ENCODE measurements at places on chromosomes 4 and X. TPM values are rescaled to one million over a fixed set of nuclear protein-coding genes. Genes with fewer than 3 reads are reported as not detected.

DNA sequence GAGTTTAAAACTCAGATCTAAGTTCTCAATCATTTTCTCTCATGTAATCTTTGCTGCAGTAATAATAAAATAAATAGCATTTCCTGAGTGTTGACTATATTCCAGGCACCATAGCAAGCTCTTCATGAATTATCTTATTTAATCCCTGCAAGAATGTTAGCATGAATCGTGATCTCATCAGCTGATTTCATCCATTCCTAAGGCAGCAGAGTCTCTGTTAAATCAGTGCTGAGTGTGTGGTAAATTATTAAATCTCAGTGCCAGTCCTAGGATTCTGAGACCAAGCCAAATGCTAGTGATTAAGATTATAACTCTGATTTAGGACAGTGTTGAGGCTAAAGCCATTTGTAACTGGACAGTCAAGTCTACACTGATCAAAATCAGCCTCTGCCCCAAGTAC, 240.3 kb upstream of the TAPT1 start:
- no peak for DNase-seq

- peak; percentile 45 for DNase-seq
Measured at GRCh38 chr4:71553605-71554004, 214.8 kb downstream of the SLC4A4 start.

Gene TLL1
- 1.8 TPM for polyA plus RNA-seq

DNA sequence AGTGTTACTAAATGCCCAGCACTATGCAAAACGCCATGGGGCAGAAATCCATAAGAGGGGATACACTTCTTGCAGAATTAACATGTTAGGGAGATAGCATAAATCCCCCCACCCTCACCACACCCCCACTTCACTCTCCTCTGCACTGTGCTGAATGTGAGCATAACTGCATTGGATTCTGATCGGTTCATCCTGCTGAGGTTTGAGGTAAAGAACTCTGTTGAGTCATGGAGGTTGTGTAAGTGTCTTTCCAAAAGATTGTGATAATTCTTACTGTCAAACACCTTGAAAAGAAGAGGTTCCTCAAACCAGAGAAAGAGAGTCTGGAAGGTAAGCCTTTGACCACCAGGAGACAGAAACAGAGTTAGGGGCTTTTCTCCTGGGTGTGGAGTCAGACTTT, 43.6 kb downstream of the RBM47 start:
- no peak for DNase-seq

DNA sequence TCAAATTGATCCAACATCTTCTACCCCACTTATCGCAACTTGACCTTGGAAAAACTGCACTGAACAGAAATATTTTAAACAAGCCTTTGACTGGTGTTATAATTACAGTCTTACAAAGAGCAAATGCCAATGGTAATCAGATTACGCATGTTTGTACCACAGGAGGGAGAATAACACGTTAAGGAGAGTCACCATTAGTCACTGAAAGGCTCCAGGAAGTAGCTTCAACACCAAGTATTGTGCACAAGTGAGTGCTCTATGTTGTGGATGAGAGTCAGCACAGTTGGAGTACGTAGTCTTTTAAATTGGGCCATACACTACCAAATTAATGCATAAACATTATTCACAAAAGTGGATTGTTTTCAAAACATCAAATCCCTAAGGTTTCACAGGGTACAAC, 1081.5 kb upstream of the TENM3 start:
- no peak for DNase-seq

GRCh38 chrX:103688946-103689345, 2.4 kb upstream of the MORF4L2 start:
- no peak for DNase-seq

- DNase-seq, result no peak
Measured at GRCh38 chr4:173794662-173795061, 264.6 kb upstream of the HAND2 start.

Gene XKRX
- not detected for polyA plus RNA-seq

Gene SERTM2
- 1.4 TPM for polyA plus RNA-seq

DNA sequence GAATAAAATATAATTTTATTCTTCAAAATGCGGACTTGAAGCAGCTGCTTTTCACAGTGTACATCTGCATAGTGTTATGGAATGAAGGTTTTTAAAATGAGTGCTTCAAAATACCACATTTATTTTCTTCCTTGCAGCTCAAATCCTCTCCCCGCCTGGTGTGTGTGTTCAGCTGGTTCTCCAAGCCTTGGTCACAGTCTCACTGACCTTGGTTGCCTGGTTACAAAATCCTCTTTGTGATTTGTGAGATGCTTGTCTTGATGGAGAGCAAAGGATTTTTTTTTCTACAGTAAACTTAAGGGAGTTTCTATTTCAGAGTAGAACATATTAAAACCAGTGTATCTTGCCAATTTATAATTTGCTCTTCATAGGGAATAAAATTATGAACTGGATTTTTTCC, 139.2 kb downstream of the PCDH18 start:
- peak; percentile 46 for DNase-seq

DNA sequence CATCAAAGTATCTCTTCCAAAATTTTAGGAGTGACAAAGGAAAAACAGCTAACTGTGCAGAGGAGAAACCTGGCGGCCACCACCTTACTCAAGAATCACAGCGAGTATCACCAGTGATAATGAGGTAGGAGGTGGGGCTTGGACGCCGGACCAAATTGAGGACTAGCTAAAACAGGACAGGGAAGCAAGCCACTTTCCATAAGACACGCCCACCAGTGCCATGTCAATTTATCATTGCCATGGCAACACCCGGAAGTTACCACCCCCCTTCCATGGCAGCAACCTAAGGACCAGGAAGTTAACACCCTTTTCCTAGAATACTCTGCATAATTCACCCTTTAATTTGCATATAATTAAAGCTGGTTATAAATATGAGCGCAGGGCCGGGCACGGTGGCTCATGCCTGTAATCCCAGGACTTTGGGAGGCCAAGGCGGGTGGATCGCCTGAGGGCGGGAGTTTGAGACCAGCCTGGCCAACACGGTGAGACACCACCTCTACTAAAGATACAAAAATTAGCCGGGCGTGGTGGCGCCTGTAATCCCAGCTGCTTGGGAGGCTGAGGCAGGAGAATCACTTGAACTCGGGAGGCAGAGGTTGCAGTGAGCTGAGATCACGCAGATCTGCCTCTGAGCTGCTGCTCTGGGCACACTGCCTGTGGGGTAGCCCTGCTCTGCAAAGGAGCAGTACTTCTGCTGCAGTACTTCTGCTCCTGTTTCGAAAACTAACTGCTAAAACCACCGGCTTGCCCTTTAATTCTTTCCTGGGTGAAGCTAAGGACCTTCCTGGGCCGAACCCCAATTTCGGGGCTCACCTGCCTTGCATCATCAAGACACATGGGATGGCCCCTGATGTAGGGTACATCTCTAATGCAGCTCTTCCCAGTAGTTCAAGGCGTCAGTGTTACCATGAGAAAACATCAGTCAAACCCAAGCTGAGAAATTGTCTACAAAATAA, 116.7 kb downstream of the HMX1 start:
- DNase-seq, result no peak

Gene CYTL1
- 3.8 TPM for polyA plus RNA-seq

- no peak for DNase-seq
Measured at GRCh38 chrX:84248226-84248625, 60.2 kb upstream of the RPS6KA6 start.

Gene KCTD8
- 26.8 TPM for polyA plus RNA-seq

DNA sequence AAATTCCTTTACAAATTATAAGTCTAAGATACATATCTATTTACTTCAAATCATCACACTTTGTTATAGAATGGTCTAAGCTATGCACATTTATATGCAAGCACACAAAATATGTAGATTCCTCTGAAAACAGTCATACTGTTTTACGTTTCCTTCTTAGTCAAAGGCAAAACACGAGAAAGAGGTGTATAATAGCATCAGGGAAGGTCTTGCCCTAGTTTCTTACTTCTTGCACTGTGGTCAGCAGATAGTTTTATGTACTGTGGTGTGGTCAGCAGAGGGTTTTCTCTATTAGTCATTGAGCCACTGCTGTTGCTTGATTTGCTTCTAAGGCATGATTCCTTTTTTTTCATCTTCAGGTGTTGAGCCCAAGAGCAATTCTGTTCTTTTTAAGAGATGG, 117.7 kb downstream of the ADAM29 start:
- DNase-seq, result no peak

DNA sequence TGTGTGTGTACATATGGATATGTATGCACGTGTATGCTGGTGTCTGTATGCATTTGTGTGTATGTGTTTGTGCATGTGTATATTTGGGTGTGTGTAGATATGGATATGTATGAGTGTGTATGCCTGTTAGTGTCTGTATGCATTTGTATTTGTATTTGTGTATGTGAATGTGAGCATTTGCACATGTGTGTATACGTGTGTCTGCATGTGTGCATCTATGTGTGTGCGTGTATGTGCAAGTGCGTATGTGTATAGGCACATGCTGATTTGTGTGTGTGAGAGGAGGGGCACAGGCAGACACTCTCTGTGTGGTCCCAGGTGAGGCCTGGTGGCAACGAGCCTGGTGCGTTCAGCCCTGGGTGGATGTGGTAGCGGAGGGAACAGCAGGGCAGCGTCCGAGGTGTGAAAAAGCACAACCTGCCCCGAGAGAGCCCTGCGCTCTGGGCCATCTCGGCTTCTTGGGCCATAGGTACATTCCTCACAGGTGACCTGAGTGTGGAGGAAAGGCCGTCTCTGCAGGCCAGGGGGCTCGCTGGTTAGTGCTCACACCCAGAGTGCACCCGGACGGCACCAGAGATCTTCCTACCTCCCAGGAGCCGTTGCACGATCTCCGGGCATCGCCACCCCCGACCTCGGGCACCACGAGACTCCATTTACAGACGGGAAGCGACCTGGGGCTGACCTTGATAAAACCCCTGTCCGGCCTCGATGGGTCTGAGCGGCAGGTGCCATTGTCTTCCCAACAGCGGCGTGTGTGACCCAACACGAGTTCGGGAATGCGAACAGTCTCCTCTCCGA, 45.0 kb downstream of the ASMT start:
- DNase-seq, result no peak

DNA sequence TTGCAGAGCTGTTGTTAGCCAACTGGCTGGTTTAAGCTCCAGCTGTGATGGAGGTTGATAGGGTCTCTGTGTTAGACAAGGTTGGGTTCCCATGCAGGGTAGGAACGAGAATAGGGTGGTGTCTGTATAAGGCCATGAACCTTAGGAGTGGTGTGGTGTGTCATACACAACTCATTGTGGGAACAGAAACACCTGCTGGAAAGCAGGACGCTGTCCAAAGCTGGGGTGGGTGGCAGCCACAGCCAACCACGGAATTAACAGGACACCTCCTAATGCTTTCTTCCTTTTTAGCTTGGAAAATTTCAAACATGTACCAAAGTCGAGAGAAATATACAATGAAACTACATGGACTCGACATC, 94.4 kb downstream of the ARHGAP10 start:
- no peak for DNase-seq

DNA sequence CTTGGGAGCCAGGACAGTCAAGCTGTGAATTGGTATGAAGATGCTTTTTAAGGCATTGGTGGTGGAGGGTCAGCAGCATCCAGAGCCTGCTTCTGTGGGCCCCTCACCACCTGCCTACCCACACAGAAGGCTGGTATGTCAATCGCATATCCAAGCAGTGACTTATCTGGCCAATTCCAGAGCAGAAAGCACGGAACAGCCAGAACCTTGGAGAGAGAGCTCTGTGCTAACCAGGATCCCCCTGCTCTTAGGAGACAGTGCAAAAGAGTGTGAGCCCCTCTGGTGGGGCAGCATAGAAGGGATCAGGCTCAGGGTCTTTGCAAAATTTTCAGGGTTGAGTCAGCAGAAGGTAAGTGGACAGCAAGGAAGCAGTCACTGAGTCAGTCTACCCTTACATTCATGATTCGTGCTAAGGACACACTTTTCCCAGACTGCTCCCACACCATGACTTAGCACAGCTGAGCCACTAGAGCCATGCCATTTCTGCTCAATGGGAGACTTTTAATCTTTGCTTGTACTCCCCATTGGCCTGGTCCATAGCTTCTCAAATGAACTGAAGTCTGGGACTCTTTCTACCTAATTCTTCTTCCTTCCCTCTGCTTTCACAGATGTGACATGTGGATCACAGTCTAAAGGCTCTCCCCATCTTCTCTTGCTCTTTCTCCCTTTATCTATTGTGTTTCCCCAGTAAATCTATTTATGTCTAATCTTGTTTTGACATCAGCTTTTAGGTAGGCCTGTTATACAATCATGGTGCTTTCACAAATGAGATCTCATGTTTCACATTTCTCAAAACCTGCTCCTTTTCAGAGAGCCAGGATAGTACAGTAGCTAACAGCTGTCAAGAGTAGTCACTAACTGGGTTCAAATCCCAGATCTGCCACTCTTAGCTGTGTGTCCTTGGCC, 20.0 kb downstream of the MORF4L2 start:
- no peak for DNase-seq

DNA sequence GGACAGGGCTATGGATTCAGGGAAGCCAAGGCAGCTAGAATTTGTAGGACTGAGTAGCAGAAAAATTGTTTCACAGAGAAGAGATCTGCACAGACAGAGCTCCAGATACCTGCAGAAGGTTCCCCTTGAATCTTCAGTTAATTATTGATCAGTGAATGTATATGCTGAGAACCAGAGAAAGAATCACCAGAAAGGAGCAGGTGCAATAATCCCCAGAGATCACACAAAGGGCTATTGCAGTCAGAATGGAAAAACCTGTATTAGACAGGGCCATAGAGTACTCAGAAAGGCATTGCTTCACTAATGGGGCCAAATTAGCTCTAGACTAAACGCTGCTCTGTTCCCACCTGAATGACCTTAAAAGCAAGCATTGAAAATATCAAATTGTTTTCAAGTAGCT, 35.5 kb upstream of the SMAD1 start:
- no peak for DNase-seq

Gene ZNF711
- polyA plus RNA-seq, result 96.5 TPM

DNA sequence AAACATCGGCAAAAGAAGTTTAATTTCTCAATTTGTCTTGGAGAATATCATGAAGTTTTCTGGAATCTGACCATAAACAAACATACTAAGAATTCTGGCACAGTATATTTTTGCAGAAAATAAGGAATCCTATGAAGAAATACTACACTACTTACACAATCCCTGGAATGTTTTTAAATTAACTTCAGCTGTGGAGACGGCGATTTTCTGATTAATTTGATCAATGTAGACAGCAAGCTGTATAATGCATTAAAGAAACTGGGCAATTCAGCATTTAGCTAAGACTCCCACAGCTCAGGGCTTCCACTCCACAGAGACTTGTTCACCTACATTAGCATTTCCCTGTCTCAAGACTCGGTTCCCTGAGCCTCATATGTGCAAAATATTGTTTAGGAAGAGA, 12.2 kb downstream of the EGFL6 start:
- DNase-seq, result no peak

Gene NXF2B
- 0.46 TPM for polyA plus RNA-seq

- no peak for DNase-seq
Measured at GRCh38 chr4:71045256-71045655, 51.8 kb downstream of the DCK start.
